CD4-positive, alpha-beta T cell treated with Interleukin-6 for 4 hours (primary cell): ENCODE measurements at places on chromosomes 2 and 18.

DNA sequence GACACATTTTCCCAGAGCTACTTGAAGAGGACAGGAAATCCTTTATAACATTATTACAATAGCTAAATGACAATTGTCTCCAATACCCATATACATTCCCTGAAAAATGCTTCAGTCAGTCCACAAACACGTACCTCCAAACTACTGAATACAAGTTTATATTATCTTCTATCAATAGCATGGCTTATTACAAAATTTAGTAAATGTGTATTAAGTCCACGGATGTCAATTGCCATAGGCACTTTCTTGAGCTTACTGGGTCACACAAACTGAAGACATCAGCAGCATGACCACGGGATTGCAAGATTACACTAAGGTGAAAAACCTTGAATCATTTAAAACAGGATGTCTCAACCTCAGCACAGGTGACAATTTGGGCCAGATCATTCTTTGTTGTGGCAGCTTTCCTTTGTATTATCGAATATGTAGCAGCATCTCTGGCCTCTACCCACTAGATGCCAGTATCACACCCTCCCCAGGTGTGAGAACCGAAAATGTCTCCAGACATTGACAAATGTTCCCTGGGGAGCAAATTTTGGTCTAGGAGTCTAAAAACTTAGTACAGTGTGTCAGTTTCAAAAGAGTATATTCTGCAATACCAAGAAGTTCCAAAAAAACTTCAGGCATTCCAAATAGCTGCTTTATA is 1.4 kb downstream of the MBD2 start:
- peak; percentile 54 for DNase-seq

GRCh38 chr2:135701442-135701841 is 40.2 kb upstream of the UBXN4 start:
- no peak for DNase-seq

- DNase-seq, result no peak
These were observed 111.7 kb downstream of the CHST9 start for GRCh38 chr18:27073404-27073830.

DNA sequence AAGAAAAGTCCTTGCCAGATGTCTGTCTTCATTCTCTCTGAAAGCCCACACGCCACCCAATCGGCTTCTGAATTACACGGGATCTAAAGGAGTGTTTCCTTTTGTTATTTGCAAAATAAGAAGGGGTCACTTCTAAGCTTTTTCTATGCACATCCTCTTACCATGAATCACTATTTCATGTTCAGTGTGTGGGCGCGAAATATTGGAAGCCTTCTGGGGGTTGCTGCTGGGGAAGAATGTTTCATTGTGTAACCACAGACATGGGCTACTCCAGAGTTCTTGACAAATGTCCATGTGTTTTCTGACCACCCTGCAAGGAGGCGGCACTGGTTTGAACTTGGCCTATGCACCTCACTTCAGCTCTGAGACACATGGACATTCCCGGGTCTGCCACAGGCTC is 133.6 kb upstream of the APCDD1 start:
- no peak for DNase-seq

GRCh38 chr18:50629148-50629631 is 69.3 kb downstream of the MAPK4 start:
- no peak for DNase-seq

- DNase-seq, result no peak
These were observed 11.3 kb upstream of the DES start for GRCh38 chr2:219406861-219407230.

DNA sequence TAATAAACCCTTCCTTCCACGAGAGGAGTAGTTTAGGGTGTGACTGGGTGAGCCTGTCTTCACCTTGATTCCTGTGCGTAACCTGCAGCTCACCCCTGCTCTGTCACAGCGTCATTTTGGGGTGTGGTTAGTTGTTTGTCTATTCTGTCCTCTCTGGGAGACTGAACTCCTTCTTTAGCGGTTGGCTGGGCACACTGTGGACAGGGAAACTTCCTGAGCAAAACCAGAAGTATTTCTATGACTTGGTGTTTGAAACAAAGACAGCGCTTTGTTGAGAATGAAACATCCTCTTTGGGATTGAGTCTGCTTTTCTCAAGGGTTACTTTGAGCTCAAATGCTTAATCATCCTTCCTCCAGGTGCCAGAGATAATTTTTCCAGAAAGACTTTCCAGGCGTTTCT is 270.7 kb downstream of the HRH4 start:
- no peak for DNase-seq

- no peak for DNase-seq
These were observed 7.9 kb downstream of the SF3B1 start for GRCh38 chr2:197426723-197427603.

DNA sequence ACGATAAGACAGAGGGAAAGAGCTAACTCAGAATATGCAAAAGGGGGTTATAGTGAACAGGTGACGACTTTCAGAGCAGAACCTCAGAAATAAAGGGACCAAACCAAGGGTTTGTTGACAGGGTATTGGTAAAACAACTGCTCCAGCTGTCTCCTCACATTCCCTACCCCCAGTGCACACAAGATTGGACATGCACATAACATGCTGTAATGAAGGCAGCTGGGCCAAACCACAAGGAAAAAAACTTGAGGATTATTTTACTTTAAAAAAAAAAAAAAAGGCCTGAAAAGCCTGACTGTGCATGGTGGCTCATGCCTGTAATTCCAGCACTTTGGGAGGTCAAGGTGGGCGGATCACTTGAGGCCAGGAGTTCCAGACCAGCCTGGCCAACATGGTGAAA is 3.5 kb downstream of the RBM43 start:
- no peak for DNase-seq

- no peak for DNase-seq
These were observed 127.9 kb upstream of the PGAP1 start for GRCh38 chr2:197054437-197054836.

DNA sequence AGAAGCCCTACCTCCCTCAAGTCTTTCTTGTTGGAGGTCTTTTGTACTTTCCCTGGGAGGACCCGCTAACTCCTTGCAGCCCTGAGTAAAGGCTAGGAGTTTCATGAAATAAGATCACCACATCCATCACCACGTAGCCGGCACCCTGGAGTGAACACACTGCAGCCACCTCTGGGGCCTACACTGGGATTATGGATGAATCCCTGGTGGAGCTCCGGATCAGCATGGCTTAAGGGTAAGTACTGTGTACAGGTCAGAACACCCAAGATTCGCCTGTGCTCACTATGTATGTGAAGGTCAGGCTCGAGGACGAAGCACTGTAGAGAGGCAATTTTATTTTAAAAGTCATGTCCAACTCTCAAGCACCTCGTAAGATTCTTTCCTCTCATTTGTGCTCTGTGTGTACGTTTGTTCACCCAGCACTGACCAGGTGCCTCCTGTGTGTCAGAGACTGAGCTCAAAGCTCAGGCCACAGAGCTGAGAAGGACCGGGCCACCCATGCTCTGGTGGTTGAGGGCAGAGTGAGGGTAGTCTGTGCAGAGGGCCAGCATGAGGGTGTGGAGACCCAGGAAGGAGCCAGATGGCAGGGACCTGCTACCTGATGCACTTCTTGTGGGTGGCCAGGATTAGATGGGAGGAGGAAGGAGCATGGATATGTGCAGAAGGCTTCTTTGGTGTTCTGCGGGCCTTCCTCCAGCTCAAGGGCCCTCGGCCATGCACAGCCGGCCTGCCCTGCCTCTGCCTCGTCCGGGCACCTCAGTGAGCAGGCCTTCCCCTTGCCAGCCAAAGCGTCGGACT is 66.7 kb upstream of the TFCP2L1 start:
- DNase-seq, result no peak

- no peak for DNase-seq
These were observed 10.1 kb downstream of the CFAP210 start for GRCh38 chr2:169684135-169684565.

- DNase-seq, result no peak
These were observed 257.6 kb upstream of the RAB6C start for GRCh38 chr2:129721846-129722245.

DNA sequence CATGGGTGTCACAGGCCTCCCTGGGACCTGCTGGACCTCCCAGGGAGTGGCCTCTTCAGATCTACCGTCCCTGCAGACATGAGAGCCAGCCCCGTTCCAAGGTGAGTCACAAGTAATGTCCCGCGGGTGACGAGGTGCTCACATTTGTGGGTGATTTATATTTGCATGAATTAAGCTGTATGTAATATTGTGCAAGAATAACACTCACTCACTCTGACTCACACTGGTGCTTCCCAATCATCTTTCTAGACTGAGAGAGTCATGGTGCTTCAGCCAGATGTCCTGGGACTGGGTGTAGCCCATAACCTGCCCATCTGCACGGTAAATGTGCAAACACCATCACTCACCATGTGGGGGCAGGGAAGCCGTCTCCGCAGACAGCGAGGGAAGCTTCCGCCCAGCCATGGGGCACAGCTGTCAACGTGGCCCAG is 347.5 kb upstream of the SALL3 start:
- no peak for DNase-seq

DNA sequence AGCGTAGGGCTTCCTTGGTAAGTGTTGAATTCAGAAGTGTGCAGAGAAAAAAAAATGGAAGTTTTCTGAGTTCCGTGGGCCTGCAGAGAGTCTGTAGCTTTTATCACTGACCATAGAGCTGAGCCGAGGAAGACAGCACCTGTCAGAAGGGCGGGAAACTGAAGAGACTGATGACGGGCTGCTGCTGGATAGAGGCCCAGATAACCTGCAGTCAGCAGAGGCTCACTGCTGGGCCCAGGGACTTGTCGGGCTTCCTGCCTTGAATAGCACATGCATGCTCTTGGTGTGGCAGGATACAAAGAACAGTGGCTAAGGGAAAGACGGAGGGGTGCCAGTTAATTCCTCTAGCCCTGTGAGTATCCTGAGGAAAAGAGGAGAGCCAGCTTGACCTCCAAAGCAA is 166.4 kb downstream of the MGAT5 start:
- DNase-seq, result no peak

DNA sequence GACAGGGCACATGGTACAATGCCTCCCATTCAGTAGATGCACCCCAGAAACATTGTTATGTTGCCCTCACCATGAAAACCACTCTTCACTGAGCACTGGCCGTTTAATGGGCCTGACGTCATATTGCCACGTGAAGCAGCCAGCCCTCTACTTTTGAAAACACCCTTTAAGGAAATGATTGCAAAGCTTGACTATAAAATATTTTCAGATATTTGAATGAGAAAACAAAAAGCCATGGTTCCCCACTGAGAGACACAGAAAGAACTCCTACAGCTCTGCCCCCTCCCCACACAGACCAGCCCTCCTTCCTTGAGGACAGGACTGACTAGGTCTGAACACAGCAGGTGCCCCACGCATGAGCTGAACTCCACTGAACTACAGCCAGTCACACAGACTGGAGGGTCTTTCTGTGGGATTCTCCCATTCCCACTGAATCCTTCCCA is 349.1 kb downstream of the ANAPC1 start:
- DNase-seq, result peak; percentile 27

DNA sequence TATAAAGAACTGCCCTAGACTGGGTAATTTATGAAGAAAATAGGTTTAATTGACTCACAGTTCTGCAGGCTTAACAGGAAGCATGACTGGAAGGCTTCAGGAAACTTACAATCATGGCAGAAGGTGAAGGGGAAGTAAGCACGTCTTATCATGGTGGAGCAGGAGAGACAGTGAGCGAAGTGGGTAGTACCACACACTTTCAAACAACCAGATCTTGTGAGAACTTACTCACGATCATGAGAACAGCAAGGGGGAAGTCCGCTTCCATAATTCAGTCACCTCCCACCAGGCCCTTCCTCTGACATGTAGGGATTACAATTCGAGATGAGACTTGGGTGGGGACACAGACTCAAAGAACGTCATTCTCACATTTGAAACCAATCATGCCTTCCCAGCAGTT is 260.1 kb upstream of the FAM98A start:
- DNase-seq, result no peak

GRCh38 chr2:3837086-3837485 is 133.7 kb downstream of the DCDC2C start:
- no peak for DNase-seq
